ENCODE measurements at places on chromosomes 7 and 10. TPM values are rescaled to one million over a fixed set of nuclear protein-coding genes. Genes with fewer than 3 reads are reported as not detected.

GPR15LG gene
- total RNA-seq, result not detected

PTN gene
- total RNA-seq, result 9.3 TPM

SMNDC1 gene
- 6.4 TPM for total RNA-seq

FAM20C gene
- 58.4 TPM for total RNA-seq

CAMK1D gene
- 2.3 TPM for total RNA-seq

PDE6C gene
- total RNA-seq, result not detected

PILRB gene
- 3.4 TPM for total RNA-seq

GLI3 gene
- total RNA-seq, result 2.2 TPM

CPN1 gene
- total RNA-seq, result not detected

NOS3 gene
- 0.53 TPM for total RNA-seq

BMPR1A gene
- 39.7 TPM for total RNA-seq

BTBD16 gene
- not detected for total RNA-seq
